ENCODE measurements at places on chromosomes 6 and 20.

DNA sequence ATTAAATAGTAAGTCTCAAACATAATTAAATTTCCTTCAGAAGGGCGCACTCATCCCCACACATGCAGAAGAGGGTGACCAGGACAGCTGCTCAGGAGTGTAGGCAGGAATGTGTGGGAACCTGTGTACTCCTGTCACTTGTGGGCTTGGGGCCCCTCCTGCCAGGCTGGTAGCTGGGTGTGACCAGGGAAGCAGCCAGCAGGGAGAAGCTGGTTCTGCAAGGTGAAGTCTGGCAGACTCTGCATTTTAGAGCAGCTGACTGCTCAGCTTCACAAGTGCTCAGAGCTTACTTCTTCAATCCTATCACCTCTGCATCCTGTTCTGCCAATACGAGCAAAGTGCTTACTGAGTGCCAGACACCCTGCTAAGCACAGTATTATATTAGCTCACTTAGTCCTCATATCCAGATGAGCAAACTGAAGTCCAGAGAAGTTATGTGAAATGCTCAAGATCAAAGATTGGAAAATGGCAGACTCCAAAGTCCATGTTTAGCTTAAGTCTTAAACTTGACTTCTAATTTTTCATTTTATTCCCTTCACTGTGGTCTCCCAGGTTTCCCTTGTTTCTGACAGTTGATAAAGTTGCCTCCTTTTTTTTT is 27.9 kb downstream of the ELMO2 start:
- no peak for DNase-seq

DNA sequence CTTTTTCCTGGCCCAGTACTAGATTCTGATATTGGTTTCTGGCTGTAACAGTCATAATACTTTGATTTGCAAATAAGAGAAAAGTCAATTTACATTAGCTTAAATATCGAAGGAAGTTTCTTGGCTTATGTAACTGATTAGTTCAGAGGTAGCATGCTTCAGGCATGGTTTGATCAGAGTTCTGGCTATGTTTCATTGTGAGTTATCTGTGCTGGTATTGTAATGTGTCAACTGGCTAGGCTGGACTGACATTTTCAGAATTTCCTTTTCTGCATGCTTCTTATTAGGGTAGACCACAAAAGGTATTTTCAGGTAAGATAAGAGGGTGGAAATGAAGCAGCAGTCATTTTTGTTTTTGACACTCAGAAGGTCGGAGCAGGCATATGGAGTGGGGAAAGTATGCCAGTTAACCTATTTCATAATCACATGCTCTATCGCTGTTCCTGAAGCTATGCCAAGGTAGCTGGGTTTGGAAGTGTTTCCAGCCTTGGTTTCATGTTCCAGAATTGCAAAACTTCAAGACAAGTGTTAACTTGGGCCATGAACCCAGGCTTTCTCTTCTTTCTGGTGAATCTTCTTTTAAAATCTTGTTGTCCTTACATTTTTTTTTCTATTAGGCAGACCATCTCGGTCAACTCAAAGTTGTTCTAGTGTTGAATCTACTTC is 244.9 kb downstream of the DHX35 start:
- no peak for DNase-seq

DNA sequence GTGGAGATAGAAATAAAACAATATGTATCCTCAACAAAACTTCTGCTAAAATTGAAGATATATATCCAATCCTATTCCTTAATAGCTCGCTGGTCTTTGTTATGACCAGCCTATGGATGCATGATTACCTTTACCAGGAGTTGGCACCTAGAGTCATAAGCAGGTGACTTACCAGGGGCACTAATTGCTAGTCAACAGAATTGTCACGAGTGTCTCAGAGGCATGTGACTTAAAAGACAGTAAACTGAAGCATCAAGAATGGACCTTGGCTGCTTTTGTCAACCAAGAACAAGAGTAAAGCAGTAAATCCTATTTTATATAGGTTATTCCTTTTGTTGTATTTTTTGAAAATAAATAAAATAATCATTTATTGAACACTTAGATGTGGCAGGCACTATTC is 115.4 kb downstream of the MYO6 start:
- no peak for DNase-seq

DNA sequence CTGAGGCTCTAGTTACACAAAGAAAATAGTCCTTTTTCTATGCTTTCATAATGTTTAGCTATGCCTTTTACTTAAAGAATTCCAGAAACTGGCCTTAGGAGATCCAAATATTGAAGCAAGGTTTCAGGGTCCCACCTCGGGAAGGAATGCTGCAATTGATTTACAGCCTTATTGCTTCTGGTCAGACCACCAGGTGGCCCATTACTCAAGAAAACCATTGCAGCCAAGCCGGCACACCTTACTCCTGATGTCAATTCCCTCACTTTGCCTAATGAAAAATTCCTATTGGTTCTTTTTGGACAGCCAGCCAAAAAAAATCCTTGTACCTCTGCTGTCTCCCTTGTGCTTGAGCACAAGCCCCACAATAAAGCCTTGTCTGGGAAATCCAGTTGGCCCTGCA is 173.9 kb downstream of the LMBRD1 start:
- DNase-seq, result no peak

- no peak for DNase-seq
Measured at GRCh38 chr20:25052255-25053194, 5.4 kb downstream of the ACSS1 start.

GRCh38 chr20:59770270-59770669 is 163.2 kb downstream of the SYCP2 start:
- DNase-seq, result no peak

DNA sequence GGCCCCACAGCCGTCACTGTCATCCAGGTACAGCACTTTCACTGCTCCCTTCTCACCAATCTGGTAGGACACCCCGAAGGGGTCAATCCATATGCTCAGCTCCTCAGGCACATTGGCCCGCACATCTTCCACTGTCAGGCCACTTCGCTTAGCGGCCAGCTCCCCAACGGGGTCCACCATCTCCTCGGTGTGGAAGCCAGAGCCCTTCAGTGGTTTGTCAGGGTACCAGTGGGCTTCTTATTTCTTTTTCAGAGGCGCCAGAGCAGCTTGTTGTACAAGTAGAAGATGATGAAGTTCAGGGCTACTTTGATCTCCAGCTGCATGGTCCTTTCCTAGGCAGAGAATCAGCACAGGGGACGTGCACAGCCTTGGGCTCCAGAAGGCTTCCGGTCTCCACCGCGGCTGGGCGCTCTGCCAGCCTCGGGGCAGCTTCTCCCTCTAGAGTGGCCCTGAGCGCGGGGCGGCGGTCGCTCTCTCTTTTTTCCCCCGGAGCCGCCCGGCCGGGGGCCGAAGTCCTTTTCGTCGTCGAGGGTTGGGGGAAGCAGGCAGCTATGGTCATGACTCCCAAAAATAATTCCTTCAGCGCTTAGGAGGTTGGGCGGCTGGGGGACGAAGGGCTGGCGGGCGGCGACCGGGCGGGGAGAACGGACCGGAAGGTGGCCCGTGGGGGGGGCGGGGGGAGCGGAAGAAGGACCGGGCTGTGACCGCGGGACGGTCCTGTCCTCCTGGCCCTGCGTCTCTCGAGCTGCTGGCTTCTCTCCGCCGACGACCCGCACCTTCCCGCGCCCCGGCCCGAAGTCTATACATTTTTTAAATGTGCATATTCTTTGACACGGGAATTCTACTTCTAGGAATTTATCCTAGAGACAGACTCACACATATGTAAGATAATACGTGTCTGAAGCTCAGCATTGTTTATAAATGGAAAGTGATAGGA is 6.5 kb upstream of the ZSCAN9 start:
- peak; percentile 75 for DNase-seq

- DNase-seq, result peak; percentile 40
Measured at GRCh38 chr20:37538003-37538402, 10.3 kb upstream of the BLCAP start.

- DNase-seq, result no peak
Measured at GRCh38 chr6:157631838-157632614, 191.0 kb upstream of the SNX9 start.

DNA sequence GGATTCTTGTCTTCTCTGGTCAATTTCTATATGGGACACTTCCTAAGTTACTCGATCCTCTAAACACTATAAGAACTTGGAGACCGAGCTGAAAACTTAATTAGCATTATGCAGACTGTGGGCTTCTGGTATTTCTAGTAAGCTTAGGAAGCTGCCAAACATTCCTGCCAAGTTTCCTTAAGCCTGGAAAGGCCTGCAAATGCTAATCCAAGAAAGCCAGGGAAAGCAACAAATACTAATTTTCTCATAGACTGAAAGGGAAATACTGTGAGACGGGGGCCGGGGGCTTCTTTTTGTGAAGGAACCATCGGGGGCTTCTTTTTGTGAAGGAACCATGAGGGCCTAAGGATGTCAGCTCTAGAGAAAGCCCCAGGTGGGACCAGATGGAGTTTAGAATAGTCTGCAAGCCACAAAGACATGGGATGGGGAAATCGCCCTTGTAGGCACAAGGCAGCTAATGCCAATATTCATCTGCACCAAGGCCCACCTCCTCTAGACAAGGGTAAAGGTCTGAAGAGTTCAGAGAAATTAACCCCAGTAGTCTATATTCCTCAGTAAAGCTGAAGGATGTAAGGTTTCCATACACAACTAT is 332.4 kb upstream of the PRDM1 start:
- no peak for DNase-seq

DNA sequence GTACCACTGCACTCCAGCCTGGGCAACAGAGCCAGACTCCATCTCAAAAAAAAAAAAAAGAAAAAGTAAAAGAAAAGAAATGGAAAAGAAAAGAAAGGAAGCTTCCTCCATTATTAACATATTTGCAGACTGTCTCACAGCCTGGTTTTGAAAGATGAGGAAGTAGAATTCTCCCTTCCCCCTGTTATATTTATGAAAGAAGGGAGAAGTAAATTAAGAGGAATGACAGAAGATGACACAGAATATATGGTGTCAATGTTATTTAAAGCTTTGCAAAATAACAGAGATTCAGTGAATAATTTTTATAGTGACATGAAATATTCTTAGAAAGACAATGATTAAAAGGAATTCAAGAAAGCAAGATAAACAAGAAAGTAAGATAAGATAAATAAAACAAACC is 83.7 kb upstream of the PRSS16 start:
- DNase-seq, result no peak

- DNase-seq, result peak; percentile 77
Measured at GRCh38 chr6:99349171-99350141, at the start of gene FAXC. Gene FAXC (minus strand): TSS chr6:99349674. CDS start chr6:99349372, 302 bp downstream.

DNA sequence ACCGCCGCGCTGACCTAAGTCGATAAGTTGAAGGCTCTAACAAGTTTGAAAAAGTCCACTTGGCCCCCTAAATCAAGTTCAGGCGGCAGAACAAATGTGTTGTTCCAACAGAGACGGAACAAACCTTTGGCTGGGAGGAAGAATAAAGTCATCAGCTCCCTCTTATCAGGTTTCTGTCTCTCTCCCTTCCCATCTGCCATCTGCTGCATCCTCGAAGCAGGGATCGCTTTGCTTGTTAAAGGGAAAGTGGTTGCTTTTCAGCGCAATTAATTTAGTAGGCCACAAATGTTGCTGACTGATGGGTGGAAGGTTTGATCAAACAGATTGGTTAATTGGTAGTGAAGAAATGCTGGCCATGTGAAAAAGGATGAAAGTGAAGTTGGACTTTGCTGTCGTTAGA is 64.3 kb downstream of the CDH4 start:
- DNase-seq, result no peak

- no peak for DNase-seq
Measured at GRCh38 chr6:11403035-11403601, 134.4 kb upstream of the TMEM170B start.

GRCh38 chr6:80161434-80161833 is 55.0 kb downstream of the BCKDHB start:
- DNase-seq, result peak; percentile 48

- DNase-seq, result no peak
Measured at GRCh38 chr6:69933239-69933638, 66.9 kb downstream of the COL19A1 start.

DNA sequence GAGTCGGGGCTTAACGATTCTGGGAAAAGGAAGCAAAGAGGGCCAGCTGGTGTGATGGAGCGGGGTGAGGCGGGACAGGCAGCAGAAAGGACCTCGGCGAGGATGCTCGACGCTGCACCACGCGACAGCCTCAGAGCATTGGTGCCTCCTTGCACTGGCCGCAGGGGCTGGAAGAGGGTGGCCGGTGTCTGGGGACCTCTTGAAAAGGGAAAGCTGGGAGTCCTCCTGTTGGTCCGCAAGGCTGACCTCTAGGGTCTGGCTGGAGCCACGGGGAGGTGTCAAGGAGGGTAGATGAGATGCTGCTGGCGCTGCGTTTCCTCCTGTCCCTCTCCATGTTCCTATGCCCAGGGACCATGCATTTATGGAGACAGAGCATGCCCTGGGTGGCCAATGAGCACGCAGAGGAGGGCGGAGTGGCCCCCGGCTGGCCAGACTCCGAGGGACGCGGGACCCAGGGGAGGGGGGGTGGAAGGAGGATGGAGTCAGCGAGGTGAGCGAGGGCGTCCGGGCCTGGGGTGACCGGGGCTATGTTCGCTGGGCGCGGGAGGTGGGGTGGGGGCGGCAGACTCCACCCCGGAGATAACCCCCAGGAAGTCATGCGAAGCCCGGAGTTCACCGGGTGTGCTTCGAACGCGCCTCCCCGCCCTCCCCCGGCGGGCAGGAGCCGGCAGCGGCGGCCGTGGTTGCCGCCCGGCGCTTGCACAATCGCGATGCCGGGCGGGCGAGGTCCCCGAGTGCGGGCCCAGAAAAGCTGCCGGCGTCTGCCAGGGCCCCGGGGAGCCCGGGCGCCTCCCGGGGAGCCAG is at the start of gene CYP24A1:
TSS of gene CYP24A1 (minus strand) at position 334 of the 804 bp plus-strand sequence. CDS start 407 bp downstream, outside the sequence.
- peak; percentile 58 for DNase-seq

- DNase-seq, result no peak
Measured at GRCh38 chr20:58169450-58169849, 59.0 kb downstream of the ANKRD60 start.

- no peak for DNase-seq
Measured at GRCh38 chr6:81562169-81562568, 190.3 kb downstream of the TENT5A start.

GRCh38 chr6:50850223-50851048 is 31.8 kb downstream of the TFAP2B start:
- DNase-seq, result peak; percentile 78

- no peak for DNase-seq
Measured at GRCh38 chr20:57707849-57708693, 1.7 kb downstream of the PMEPA1 start.

DNA sequence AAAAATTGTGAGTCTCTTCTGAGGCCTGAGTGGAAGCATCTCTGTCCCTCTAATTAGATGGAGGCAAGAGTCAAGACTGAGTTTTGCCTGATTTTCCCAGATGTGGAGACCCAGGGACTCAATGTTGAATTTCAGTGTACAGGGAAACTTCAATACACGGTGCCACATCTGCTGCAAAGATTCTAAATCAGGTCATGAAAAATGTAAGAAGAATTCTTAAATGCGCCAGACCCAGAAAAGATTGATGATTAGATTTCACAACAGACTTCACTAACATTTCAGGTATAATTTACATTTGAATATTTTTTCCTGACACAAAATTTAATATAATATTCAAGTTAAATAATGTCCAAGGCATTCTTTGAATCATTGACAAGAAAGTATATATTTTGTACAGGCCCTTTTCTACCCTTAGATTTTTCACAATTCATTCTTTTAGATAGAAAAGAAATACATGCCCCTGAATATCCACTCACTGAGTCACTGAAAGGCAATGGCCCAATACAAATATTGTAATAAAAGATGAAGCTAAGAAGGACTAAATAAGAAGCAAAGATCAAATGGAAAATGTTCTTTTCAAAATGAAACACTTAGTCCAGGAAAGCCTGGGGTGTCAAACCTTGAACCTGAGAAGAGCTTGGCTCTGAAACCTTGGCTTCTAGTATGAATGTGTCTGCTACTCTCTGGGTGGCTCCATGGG is 18.2 kb upstream of the HDGFL1 start:
- no peak for DNase-seq
